ENCODE measurements at places on chromosomes 6 and 20.

DNA sequence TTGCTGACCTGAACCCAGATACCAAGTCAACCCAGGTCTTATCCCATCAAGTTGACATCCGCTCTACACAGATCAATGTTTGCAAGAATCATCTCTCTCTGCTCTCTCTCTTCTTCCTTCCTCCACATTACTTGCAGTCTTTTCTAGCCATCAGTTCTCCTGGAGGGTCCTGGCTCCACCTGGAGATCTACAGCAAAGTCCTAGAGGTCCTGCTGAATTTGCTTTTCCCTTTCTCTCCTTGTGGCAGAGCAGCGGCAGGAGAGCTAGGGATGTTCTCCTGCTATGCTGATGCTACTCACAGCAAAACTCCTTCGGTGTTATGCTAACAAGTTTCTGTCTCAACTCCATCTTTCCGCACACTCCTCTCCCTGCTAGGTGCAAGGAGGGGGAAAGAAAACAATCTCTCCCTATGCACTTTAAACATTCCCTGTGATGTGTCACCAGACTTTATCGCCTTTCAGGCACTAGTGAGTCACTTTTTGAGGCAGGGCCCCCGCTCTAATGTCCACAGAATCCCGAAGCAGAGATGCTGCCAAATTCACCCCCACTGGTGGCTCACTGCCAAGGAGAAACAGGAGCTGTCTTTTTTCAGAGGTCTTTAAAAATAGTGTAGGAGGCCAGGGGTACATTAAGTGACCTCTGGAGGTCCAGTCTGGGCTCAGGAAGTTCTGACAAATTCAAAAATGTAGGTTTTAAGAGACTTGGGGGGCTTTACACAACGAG is 62.6 kb downstream of the FAM50B start:
- DNase-seq: no peak

- no peak for DNase-seq
Observed at GRCh38 chr6:10048370-10049297, 366.2 kb downstream of the TFAP2A start.

- no peak for DNase-seq
Observed at GRCh38 chr20:24485981-24486380, 16.6 kb downstream of the SYNDIG1 start.

- no peak for DNase-seq
Observed at GRCh38 chr6:72182337-72183246, 296.2 kb downstream of the RIMS1 start.

GRCh38 chr6:27742833-27743573 is 169.2 kb downstream of the OR2B2 start:
- no peak for DNase-seq

- no peak for DNase-seq
Observed at GRCh38 chr20:17934141-17934862, 34.3 kb downstream of the SNX5 start.

DNA sequence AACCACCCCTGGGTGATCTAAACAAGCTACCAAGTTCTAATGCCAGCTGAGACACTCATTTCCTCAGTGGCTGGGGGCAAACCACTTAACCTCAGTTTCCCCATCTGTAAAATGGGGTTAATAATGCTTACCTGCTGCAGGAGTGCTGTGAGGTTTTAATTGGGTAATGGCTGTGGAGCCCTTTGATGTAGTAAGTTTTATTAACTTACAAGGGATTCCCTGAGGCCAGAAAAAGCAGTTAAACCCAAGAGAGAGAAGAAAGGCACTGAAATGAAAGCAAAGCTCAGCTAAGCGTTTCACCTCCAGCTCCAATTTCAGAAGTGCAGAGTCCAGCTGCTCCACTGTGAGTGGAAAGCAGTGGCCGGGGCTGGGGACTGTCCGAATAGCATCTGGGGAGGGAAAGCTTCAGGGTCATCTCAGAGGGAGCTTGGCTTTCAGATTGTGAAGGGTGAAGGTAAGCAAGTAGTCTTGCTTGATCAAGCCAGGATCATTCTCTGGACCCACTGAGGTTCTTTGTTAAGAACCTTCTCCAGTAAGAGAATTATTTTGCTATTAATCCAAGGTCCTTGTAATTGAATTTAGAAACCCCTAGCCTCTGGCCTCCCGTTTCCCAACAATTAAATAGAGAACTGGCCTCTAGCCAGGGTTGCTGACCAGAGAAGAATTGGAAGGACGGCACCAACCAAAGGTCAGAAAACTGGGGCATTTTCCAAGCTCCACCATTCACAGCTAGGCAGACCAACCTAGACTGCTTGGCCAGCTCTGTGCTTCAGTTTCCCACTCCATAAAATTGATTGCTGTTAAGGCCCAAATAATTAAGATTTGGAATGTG is 20.9 kb upstream of the TCP11 start:
- no peak for DNase-seq

DNA sequence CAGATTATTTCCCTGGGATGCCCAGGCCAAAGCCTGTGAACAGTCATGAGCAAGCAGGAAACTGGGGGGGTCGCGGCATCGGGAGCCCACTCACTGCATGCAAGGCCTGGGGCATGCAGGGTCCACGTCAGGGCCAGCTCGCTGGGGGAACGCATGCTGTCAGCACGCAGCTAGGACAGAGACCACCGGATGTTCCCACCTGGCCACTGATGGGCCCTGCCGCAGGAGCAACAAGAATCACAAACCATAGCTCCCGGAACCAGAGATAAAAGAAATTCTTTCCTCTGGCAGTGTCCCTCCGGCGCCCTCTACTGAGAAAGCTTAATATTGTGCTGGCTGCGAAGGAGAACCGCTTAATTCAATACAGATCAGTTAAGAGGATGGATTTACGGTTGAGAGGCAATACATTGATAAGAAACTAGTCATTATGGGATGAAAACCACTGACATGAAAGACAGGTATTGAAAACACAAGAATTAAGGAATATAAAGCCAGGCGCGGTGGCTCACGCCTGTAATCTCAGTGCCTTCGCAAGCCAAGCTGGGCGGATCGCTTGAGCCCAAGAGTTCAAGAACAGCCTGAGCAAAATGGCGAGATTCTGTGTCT is 32.6 kb downstream of the C6orf15 start:
- peak; percentile 51 for DNase-seq

- DNase-seq: no peak
Observed at GRCh38 chr20:1846341-1846740, 48.9 kb upstream of the SIRPA start.

- no peak for DNase-seq
Observed at GRCh38 chr6:131680868-131681267, 20.3 kb downstream of the OR2A4 start.

GRCh38 chr6:165511807-165512206 is 151.2 kb downstream of the PDE10A start:
- DNase-seq: no peak

- no peak for DNase-seq
Observed at GRCh38 chr6:39947611-39948068, 13.4 kb upstream of the MOCS1 start.

DNA sequence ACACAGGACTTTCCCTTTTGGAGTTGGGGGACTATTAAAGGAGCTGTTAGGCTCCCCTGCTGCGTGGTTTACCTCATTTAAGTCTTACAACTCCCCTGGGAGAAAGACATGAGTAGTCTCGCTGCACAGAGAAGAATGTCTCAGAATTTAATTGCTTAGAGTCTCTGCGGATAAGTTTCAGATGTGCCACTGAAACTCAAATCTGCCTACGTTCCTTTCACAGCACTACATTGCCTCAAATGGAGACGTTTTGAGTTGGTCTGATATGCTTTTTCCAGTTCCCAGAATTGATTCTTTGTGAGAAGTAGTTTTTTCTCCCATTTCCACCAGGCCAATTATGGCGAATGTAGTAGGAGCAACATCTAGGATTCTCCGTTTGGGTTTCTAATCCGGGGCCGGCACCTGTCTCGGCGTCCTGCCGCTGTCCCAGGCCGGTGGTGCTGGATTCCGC is 532 bp upstream of the SLC35F1 start:
- DNase-seq: no peak

DNA sequence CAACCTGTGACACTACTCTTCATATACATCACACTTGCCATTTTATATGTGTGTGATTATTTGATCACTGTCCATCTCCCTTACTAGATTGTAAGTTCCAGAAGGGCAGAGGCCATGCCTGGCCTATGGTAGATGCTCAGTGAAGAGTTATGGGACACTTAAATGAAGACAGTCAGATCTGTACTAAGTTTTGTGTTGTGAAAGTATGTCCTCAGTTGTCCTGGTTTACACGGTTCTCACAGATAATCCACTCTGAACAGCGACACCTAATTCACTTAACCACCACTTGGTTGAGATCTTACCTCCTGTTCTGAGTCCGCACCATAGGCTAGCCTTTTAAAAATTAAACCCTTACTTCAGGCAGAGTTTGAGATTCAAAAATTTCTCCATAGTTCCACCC is 434.1 kb upstream of the SOX4 start:
- no peak for DNase-seq

- DNase-seq: peak; percentile 21
Observed at GRCh38 chr20:38434301-38434741, 807 bp downstream of the SNHG17 start.

GRCh38 chr6:23311211-23311610 is 741.8 kb downstream of the HDGFL1 start:
- DNase-seq: no peak

DNA sequence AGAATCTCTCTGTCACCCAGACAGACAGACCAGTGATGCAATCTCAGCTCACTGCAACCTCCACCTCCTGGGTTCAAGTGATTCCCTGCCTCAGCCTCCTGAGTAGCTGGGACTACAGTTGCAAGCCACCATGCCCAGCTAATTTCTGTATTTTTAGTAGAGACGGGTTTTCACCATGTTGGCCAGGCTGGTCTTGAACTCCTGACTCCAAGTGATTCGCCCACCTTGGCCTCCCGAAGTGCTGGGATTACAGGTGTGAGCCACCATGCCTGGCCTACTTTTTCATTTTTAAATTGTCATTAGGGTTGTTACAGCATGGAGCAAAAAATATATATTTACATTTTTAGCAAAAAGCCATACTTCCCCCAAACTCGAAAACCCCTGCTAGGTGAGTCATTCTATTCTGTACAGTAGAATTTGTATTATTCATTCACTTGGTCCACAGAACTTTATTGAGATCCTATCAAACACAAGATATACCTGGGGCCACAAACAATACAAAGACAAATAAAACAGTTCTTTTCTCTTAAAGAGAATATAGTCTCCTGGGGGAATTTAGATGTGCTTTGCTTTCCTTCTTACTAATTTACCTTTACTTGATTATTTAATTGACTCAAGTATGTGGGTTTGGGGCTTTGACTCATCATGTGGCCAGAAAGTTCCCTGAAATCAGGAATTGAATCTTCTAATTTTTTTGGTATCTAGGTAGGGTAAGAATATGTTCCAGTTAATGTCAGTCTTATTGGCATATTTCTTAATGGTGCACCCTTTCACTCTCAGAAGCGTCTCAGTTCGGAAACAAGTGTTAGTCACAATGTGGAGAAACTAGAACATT is 16.6 kb upstream of the CCND3 start:
- no peak for DNase-seq

DNA sequence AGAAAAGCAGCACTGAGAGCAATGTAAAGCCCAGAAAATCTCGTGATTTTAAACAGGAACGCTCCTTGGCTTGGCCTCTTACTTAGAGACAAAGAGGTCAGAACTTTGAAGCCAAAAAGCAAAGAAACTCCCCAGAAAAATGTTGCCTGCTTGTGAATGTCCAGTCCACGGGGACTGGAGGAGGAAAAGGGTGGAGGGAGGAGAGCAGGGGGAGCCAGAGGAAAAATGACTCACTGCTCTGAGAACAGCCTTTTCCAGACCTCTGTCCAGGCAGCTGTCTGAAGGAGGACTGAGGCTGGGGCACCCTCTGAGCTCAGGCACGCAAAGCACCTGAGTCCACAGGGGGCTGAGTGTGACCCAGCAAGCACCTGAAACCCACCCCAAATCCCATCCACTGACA is 64.7 kb downstream of the TRAM2 start:
- DNase-seq: no peak

- DNase-seq: no peak
Observed at GRCh38 chr6:36715469-36715868, 17.8 kb downstream of the RAB44 start.

DNA sequence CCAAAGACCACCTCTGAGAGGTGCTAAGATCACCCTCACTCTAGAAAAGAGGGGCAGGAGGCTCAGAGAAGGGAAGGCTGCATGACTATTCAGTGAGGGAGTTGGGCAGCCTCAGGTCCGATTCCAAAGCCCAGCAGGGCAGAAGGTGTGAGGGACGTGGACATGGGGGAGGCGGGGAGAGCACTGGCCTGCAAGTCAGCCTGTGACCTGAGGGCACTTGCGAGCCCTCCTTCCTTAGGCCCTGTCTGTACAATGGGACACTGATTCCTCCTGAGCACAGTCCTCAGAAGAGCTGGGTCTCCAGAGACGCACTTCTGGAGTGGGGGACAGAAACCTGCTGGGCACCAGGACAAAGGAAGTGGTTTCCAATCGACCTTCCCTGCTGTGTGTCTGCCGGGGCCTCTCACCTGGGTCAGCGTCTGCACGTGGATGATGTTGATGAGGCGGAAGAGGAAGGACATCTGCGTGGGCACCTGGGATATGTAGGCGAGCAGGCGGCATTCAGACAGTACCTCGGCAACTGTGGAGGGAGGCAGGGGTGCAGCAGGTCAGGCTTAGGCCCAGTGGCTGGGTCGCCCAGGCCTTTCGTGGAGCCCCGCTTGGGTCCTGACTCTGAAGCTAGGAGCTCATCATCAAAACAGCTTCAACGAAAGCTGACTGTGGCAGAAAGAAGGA is 48.5 kb downstream of the MYH7B start:
- no peak for DNase-seq

- no peak for DNase-seq
Observed at GRCh38 chr20:5652626-5653553, 97.3 kb upstream of the SHLD1 start.

GRCh38 chr6:133390168-133390567 is 149.0 kb downstream of the EYA4 start:
- DNase-seq: no peak

DNA sequence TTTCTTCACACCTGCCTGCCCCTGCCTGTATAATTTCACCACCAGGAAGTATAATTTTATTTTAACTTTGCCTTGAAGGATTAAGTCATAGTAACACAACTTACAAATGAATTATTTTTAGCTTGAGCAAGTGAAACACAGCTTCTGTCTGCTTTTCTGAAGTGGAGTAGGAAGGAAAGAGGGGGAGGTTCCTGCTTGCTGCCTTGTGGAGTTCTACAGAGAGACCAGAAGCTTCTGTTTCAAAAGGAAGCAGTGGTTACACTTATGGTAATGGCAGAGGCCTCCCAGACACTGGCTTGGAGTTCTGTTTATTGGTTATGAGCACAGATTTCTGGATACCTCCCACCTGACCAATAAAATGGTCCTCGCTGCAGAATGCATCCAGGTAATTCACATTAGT is 159.6 kb downstream of the TMEM200A start:
- no peak for DNase-seq

DNA sequence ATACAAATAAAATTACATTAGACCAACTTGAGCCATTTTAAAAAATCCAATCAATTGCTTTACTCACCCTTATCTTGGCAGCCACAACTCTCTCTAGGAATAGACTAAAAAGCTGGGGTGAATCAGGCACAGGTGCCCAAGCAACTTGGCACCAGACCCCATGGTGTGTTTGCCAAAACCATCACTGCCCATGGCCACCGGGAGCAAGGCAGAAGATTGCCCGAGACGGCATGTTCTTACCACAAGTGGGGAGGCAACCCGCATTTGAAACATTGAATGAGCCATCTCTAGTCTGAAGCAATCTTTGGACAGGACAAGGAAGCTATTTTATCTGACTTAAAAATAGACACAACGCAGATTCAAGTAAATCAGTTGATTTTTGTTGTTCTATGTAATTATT is 69.0 kb downstream of the SMLR1 start:
- no peak for DNase-seq
